Melanocyte of skin (primary cell): ENCODE measurements at places on chromosomes 2 and 18. TPM values are rescaled to one million over a fixed set of nuclear protein-coding genes. Genes with fewer than 3 reads are reported as not detected.

The APOB gene
- total RNA-seq = under 0.01 TPM in 1 of 2 replicates, not detected in the other

The ARHGAP28 gene
- 0.15 and 1.7 TPM in 2 replicates for total RNA-seq

The HES6 gene
- 144 and 159 TPM in 2 replicates for total RNA-seq

The MPPE1 gene
- 26.5 and 31.6 TPM in 2 replicates for total RNA-seq

The GTF3C2 gene
- 52.4 and 57.6 TPM in 2 replicates for total RNA-seq

The SPP2 gene
- not detected in 2 replicates for total RNA-seq

The ASB18 gene
- not detected in 2 replicates for total RNA-seq

The CYRIA gene
- under 0.01 TPM in 1 of 2 replicates, not detected in the other for total RNA-seq

The ZSWIM2 gene
- total RNA-seq = not detected in 2 replicates

The ABHD3 gene
- 25.3 and 34.6 TPM in 2 replicates for total RNA-seq

The ALKAL2 gene
- not detected in 2 replicates for total RNA-seq
